Epithelial cell of alveolus of lung (primary cell): ENCODE measurements at places on chromosomes 11 and 22. TPM values are rescaled to one million over a fixed set of nuclear protein-coding genes. Genes with fewer than 3 reads are reported as not detected.

RGL4 gene
- total RNA-seq: not detected in 2 replicates

SAA4 gene
- not detected in 2 replicates for total RNA-seq

CCDC15 gene
- total RNA-seq: 1.3 and 2.3 TPM in 2 replicates

KDM2A gene
- total RNA-seq: 26.0 and 35.9 TPM in 2 replicates
